Mesothelial cell of epicardium (in vitro differentiated cells): ENCODE measurements at places on chromosomes 3 and 15.

GRCh38 chr15:75022783-75023180 is 608 bp upstream of the PPCDC start:
- DNase-seq, result no peak

GRCh38 chr3:136595913-136596697 is 156.1 kb downstream of the STAG1 start:
- DNase-seq, result no peak

DNA sequence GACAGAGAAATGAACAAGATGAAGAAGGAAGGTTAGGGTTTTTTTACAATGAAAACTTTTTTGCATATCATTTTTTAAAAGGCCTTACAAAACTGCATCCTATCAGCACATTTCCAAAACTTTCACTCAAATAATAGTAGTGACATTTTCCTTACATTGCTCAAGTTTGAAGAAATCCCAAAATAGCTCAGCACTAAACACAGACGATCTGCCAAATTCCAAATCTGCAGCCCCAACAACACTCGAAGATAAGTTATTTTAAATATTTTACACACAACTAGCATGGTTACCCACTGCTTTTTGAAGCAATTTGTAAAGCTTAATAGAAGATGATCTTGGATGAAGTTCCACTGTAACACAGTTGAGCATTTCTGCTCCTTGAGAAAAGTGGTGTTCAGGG is 535.6 kb upstream of the ALCAM start:
- DNase-seq, result no peak

DNA sequence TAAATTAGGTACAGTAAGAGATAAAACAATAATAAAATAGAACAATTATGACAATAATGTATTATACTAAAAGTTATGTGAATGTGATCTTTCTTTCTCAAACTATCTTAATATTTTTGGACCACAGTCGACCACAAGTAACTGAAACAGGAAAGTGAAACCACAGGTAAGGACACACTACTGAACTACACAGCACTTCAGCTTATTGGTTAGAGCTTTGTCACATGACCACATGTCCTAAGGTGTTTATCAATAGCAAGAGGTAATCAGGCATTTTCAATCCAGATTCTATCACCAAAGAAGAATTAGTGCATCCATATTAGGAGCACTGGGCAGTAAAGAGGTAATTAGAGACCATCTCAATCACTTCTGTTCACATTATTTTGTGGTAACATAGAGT is 392.8 kb downstream of the RSL24D1 start:
- no peak for DNase-seq

DNA sequence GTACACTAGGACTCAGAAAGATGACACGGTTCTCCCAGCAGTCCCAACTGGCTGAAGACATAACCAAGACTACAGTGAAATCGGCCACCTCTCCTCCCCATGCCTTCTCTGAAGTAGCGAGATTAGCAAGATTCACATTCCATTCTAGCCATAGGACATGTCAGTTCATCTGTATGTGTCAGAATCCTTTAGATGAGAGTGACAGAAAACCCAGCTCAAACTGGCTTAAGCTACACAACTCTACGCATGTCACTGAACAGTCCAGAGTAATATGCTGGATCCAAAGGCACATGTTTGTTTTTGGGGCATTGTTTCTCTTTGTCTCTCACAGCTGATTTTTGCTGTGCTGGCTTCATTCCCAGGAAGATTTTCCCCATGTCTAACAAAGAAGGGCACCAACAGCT is 75.8 kb downstream of the RARB start:
- no peak for DNase-seq

DNA sequence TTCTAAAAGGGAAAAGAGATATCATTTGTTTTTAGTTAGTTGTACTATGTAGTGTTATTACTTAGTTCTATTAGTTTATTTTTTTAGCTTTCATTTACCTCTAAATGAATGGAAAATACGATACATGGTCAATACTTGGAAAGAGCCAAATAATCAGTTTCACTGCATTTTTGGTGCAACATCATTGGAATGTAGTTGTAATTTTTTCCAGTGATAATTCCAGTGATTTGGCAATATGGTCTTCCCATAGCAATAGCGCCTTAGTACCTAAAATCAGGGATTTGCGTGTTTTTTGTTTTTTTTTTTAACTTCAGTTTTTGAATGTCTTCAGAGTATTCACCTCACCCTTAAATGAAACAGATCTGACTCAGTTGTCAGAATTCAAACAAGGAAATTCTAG is 41.8 kb downstream of the RAB8B start:
- no peak for DNase-seq

GRCh38 chr3:138124706-138125355 is 7.4 kb downstream of the A4GNT start:
- no peak for DNase-seq

DNA sequence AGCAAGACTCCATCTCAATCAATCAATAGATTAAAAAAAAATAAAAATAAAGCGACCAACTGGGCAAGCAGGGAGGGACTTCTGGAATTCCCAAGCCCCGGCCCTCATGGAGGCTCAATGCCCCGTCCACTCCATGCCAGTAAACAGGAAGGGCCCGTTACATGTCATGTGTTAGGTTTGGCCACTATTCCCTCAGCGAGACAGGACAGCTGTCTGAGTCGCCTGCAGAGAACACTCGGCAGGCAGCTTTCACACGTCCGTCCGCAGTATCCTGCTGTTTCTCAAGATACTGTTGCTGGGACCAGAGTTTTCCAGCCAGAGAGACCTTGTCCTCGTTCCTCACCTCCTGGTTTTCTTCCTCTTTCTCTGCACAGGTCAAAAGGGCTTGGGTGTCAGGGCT is 18.0 kb downstream of the TMEM44 start:
- DNase-seq, result no peak

- DNase-seq, result no peak
Measured at GRCh38 chr3:63961891-63962290, 49.7 kb upstream of the SCAANT1 start.

DNA sequence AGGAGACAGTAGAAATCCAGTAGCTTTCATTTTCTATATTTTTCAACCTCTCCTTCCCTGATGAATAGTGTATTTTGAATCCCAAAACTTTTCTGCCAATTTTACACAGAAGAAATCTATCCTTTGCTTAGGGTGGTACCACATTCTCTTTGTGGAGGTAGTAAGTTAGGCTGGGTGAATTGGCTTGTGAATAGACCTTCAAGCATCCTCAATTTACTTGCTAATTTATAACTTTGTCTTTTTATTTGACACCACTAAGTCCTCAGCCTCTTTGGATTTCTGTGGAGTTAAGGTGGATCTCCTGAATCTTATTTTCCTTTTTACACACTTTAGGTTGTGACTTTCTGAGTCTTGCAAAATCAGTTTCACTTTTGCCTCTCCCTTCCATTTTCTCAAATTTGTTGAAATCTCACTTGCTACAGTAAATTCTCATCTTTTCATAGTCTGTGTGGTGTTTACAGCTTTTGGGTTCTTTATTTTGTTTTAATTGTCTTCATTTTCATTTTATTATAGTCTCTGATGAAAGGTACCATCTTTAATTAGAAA is 5.7 kb upstream of the PLSCR1 start:
- DNase-seq, result no peak

DNA sequence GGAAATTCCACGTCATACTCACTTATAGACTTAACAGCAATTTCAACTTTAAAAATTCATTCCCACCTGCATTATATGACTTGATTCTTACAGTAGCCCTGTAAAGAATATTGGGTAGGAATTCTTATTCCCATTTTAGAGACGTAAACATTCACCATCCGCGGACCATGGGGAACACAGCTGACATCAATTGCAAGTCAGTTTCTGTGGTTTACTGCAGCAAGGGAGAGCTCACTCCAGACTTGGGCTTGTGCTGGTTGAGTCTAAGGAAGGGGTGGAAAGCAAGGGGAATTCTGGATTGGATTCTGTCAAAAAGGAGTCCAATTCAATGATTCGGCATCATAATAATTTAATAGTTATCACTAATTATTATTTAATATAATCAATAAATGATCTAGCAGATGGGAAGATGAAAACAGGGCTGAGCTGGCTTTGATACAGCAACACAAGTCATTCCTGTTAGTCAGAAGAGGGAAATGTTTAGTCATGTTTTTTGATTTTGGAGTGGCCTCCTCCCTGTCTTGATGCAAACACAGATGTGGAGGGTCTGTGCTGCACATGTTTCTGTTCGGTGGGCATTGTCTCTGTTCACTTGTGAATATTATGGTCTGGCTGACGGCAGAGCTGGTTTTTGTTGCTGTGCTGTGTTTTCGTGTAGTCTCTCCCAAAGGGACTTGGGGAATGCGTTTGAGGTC is 9.7 kb downstream of the LIPC start:
- DNase-seq, result no peak

- DNase-seq, result no peak
Measured at GRCh38 chr3:133426721-133427120, 26.9 kb downstream of the BFSP2 start.

- no peak for DNase-seq
Measured at GRCh38 chr3:134312072-134312872, 61.6 kb upstream of the RYK start.

- DNase-seq, result no peak
Measured at GRCh38 chr3:23342343-23342742, 139.2 kb downstream of the UBE2E2 start.

- no peak for DNase-seq
Measured at GRCh38 chr3:172517859-172518466, 5.3 kb downstream of the TNFSF10 start.

DNA sequence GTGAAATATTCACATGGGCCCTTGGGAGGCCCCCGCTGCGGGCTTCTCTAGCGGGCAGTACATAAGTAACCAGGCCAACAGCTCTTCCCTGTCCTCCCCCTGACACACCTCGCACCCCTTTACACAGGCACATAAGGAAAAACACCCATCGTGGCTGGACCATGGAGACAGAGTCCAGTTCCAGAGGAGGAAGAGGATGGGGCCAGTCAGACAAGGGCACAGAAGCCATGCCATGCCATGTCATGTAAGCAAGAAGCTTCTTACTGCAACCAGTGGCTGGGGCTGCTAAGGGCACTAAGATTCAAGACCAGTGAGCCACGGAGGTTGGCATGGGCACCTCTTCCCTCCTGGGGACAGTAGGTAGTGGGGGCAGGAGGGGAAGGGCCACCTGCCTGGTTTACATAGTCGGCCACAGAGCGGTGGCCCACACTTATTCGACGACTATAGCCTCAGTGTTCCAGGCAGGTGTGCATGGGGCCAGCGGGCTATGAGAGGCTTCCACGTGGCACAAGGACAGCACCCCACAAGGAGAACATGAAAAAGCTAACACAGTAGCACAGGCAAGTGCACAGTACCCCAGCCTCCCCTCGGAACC is 5.7 kb upstream of the CYP11A1 start:
- no peak for DNase-seq

DNA sequence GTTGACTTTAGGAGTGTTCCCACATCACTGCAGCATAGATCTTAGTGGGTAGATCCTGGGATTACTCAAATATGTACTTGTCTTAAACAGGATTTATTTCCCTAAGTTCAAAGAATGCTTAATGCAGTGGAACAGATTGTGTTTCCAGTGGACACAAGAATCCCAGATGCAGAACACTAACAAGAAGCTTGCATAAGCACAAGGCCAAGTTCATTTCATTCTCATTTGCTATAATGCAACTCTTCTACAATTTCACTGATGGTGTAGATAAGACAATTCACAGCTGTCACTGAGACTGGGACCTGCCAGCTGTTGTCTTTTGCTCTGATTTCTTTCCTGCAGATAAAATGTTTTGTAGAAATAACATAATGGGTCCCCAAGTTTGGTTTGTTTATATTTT is 225.6 kb downstream of the NFKBIZ start:
- DNase-seq, result no peak

DNA sequence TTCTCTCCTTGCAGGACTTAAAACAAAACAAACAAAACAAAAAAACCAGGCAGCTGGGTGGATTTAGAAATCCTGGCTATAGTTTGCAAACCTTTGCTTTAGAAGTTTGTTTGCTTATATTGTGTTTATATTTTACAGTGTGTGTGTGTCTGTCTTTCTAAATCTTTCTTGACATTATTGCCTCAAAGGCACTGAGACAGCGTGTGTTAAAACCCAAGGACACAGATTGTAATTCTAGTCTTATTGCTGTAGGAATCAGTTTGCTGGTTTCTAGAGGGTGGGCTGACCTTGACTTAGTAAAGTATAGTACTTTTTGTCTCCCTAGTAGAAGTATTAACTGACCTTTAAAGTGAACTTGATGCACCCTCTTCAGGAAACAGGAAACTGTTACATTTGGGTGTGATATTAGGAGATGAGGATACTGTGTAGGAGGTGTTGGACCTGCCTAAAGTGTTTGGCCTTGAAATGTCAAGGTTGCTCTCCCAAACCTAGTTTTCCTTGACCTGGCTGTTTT is 71.0 kb downstream of the TCF12 start:
- DNase-seq, result no peak

GRCh38 chr3:189794518-189794917 is 163.3 kb downstream of the TP63 start:
- no peak for DNase-seq

DNA sequence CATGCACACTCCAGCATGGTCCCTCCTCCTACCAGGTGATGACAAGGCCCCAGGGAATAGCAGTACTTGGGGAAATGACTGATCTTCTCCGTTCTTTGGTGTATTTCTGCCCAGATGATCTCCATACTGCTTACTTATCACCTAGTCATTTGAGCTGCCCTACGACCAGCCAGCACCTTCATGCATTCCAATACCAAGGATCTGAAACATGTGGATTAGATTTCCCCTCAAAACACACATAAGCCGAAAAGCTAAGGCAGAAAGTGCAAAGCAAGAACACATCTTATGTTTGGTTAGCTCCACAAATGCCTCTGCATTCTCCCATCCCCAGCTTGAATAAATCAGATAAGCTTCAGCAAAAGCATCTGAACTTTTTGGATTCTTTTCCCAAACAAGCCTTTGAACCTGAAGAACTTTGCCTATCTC is 64.8 kb upstream of the BCL6 start:
- DNase-seq, result no peak

GRCh38 chr3:127444761-127445160 is 145.8 kb downstream of the TPRA1 start:
- no peak for DNase-seq

- DNase-seq, result no peak
Measured at GRCh38 chr15:66650433-66650832, 51.6 kb upstream of the SMAD6 start.

GRCh38 chr15:68371160-68371559 is 60.8 kb downstream of the ITGA11 start:
- no peak for DNase-seq

- no peak for DNase-seq
Measured at GRCh38 chr15:32721596-32721995, 3.8 kb downstream of the GREM1 start.

- DNase-seq, result no peak
Measured at GRCh38 chr15:74209997-74210671, 7.5 kb upstream of the STRA6 start.

DNA sequence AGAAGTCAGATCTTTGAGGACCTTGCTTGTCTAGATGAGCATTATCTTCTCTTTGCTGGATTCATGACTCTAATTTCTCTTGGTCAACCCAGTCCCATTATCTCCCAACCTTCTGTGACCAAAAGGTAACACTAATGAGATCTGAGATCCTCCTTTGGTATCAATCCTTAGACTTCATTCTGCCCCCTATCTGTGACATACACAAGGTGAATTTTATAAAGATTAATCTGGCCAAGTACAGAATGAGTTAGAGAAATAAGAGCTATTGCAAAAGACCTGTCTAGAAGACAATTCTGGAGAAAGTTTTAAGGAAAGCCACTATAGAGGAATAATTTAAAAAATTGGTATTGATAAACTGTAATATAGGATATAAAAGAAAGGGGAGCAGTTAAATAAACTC is 113.8 kb upstream of the KCNMB2 start:
- no peak for DNase-seq
